Hematopoietic multipotent progenitor cell treated with erythropoietin and hydrocortisone succinate and interleukin-3 and kit ligand, for 6 days (in vitro differentiated cells): ENCODE measurements at places on chromosomes 4 and X.

GRCh38 chr4:153522802-153523094 lies 56.6 kb downstream of the TMEM131L start:
- DNase-seq, result no peak

- no peak for DNase-seq
Measured at GRCh38 chr4:40845154-40845835, 95.5 kb downstream of the NSUN7 start.

DNA sequence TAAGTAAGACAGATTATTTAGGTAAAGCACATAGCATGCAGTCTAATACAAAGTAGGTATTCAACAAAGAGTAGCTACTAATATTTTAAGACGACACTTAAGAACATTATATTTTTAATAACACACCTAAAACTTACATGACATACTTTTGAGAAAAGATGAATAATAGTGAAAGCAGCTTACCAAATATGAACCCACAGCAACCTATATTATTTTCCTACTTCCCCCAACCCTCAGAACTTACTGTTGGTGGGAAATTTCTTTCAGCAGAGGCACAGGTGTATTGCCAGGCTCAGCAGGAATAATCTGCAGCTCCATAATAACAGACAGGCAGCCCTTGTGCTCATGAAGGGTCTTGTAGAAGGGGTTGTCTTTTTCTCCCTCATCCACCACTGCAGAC lies 498.9 kb downstream of the GLUD2 start:
- no peak for DNase-seq

DNA sequence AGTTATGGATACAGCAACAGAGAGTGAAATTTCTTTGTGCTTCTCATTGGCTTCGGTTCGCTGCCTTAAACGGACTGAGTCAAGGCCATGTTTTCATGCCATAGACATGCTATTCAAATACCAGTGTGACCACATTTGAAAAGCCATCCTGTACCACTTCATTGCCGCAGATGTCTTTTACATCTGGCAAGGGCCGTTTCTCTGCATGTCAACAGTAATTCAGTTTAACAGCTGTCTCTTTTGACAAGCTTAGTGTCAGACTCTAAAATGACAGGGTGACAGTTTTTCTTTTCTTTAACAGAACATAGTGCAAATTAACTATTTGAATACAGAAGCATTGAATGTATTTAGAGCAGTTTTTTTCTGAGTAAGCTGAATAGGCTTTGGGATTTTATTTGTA lies 362.2 kb upstream of the POU3F4 start:
- DNase-seq, result no peak

DNA sequence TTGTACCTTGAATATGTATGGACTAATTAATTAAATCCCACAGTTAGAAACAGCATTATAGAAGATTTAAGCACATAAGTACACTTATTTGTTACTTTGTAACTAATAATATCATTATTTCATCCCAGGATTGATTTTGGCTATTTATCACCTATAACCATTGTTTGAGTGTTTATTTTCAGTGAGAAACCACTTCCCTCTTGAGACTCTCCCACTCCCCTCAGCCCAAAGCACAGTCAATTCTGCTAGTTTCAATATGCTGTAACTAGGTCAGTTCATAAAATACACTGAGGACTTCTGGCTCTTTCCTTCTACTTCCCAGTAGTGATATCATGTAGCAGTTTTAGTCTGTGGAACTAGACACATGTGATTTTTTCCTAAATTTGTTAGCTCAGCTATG lies 16.3 kb downstream of the OFD1 start:
- DNase-seq, result no peak

- no peak for DNase-seq
Measured at GRCh38 chr4:151786158-151786495, 25.3 kb upstream of the GATB start.

DNA sequence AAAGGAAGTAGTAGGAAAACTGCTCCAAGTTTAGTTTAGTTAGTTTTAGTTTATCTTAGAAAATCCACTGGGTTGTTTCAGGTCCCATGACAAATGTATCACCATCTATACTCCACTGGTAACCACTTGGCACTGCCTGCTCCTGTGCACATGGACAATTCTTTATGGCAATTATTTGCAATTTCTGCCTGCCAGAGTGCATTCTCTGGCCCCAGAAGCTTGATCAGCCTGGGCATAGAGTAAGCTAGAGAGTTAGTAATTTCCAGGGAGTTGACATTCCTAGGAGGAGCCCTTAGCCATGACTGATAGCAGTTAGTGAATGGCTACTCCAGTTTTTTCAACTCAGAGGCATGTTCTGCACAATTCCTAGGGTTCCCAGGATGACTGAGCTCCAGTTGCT lies 203.2 kb upstream of the FGF13 start:
- no peak for DNase-seq

DNA sequence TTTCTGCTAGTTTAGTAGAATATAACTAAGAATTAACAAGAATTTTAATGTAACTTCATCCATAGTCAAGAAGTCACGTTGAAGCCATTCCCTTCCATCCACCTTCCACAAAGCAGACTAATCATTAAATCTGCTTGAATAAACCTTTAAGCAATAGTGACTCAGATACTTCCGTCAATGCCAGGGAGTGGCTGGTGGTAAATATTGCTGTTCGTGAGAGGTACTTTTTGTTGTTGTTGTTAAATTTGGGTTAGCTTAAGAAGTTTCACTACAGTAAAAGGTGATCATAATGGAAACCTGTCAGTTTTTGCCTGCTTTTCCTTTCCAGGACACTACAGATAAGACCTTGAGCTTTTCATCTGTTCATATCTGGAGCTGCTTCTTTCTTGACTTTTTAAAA lies 316.3 kb downstream of the TMA16 start:
- no peak for DNase-seq

DNA sequence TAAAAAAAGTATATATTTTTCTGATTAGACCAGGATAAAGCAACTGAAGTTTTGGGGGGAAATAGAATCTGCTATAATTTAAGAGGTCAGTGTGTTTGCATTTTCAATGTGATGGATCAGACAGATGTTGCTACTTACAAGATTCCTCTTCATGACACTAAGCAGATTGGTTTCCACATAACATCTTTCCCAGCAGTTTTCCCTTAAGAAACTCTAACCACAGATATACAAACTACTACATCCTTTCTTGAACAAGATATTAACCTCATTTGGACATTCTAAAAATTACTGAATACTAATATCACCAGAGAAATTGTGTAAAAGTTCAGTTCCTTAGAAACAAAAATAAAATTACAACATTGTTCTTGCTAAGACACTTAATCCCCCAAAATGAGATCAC lies 106.7 kb upstream of the GUCY1A1 start:
- DNase-seq, result no peak

GRCh38 chrX:40694802-40695201 lies 40.5 kb downstream of the MED14 start:
- DNase-seq, result no peak

GRCh38 chr4:37043342-37043741 lies 201.2 kb upstream of the NWD2 start:
- DNase-seq, result no peak

DNA sequence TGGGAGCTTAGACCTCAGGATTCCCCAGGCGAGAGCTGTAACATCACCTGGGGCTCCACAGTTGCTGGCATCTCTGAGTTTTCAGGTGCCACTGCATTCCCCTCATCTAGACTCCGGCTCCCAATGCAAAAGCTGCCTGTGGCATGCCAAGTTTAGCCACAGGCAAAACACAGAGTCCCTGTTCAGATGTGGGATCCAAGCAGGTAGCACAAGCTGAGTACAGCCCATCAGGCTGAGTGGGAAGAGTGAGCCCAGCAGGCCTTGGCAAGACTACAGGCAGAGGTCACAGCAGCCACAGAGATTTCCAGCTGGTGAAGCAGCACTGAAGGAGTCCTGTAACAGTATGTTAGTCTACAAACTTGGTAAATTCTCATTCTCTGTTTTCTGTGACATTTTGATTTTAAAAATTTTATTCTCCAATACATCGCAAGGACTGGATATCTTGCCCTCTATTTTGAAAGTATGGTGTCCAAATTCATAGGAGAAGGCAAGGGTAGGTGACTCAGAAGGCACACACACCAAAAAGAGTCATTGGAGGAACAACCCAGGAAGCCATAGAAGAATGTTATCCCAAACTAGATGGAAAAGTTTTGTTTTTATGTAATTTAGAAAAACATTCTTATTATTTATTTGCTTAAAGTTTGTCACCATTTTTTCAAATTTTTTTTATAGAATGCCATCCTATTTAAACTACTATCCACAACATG lies 13.6 kb upstream of the CXCL2 start:
- no peak for DNase-seq

GRCh38 chr4:3339577-3339976 lies 46.8 kb downstream of the RGS12 start:
- DNase-seq, result no peak

- peak; percentile 58 for DNase-seq
Measured at GRCh38 chr4:143531380-143531779, 17.9 kb downstream of the SMARCA5 start.

DNA sequence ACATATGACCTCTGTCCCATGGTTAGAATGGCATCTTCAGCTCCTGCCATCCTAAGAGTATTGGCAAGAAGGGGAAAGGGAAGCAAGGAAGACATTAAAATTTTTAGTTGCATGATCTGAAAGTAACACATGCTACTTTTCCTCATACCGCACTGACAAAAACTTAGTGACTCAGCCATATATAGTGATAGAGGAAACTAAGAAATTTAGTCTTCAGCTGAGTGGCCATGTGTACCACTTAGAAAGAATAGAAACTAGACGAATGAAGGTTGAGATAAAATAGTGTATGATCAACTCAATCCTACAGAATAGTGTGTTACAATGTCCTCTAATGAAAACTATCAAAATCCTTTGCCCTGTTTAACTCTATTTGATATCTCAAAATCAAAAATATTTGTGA lies 164.1 kb downstream of the PPP3CA start:
- no peak for DNase-seq

- no peak for DNase-seq
Measured at GRCh38 chr4:61543976-61544375, 343.9 kb downstream of the ADGRL3 start.

- peak; percentile 39 for DNase-seq
Measured at GRCh38 chr4:76208005-76208765, 5.4 kb downstream of the SCARB2 start.

DNA sequence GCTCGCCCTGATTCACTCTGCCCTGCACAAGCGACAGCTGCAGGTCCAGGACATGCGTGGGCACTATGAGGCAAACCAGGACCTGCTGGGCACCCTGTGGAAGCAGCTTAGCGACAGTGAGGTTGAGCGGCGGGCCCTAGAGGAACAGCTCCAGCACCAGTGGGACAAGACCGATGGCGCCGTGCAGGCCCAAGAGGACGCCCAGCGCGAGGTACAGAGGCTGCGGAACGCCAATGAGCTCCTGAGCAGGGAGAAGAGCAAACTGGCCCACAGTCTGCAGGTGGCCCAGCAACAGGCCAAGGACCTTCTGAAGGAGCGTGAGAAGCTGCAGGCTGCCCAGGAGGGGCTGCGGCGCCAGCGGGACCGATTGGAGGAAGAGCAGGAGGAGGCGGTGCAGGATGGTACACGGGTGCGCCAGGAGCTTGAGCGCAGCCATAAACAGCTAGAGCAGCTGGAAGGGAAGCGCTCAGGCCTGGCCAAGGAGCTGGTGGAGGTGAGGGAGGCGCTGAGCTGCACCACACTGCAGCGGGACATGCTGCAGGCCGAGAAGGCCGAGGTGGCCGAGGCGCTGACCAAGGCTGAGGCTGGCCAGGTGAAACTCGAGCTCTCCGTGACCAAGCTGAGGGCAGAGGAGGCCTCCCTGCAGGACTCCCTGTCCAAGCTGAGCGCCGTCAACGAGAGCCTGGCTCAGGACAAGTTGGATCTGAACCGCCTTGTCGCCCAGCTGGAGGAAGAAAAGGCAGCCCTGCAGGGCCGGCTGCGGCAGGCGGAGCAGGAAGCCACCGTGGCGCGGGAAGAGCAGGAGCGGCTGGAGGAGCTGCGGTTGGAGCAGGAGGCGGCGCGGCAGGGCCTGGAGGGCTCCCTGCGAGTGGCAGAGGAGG lies 12.8 kb downstream of the SMIM10L2A start:
- no peak for DNase-seq

DNA sequence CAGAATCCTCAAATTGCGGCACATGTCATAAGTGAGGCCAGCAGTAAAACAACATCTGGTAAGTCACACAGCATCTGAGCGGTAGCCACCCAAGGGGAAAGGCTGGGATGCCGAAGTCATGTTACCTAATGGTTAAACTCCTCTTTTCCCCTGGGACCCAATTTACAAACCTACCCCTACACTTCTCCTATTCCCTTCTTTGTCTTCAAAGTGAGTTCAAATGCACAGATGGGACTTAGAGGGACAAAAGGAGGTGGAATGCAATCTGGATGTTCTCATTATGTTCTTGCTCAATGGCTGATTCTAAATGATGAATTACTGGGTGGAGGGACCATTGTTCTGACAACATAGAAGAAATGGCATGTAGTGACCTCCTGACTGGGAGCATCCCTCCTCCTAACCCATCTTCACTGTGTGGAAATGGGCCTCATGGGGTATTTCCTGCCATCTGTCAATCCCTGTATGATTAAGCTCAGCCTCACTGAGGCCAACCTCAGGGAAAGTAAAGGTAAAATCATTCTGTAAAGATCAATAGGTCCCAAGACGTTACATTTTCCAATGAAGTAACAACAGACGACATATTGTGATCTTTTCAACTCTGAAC lies 8.5 kb downstream of the CD40LG start:
- DNase-seq, result no peak

- DNase-seq, result no peak
Measured at GRCh38 chr4:36771411-36772153, 473.0 kb upstream of the NWD2 start.

DNA sequence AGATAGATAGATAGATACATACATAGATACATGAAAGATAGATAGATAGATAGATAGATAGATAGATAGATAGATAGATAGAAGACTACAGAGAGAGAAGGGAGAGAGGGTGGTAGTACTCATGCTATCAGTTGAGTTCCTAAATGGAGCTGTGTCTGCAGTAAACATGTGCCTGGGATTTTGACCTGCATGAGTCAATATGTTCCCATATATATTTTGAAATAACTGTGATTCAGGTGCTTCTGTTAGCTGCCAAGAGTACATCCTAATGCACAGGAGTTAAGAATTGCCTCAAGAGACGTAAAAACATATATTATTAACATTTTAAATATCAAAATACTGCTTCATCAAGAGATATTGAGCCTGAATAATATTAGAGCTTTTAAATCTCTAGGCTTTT lies 379.4 kb downstream of the GRXCR1 start:
- no peak for DNase-seq

DNA sequence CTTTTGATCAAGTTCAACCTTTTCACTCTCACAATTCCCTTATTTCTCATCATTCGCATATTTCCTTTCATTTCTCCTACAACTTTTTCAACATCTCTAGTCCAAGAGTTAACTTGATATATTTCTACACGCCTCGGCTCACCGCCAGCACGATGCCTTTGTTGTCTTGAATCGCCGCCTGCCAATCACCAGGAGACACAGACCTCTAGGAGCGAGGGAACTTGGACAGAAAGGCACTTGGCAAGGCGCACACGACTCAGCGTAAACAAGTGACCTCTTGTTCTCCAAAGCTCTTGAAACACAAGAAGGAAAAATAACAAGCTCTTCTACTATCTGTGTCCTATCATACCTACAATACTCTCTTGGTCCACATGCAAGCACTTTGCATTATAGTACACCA lies 27.1 kb upstream of the RBMX start:
- no peak for DNase-seq
